Suppressor macrophage treated with lipopolysaccharide for 1 hour (primary cell): ENCODE measurements at places on chromosomes 6 and 20.
A peak's percentile ranks its signal among the peaks of the same experiment; 100 is the strongest.

- no peak for DNase-seq
Measured at GRCh38 chr6:161949531-161949930, 675.7 kb upstream of the AGPAT4 start.

DNA sequence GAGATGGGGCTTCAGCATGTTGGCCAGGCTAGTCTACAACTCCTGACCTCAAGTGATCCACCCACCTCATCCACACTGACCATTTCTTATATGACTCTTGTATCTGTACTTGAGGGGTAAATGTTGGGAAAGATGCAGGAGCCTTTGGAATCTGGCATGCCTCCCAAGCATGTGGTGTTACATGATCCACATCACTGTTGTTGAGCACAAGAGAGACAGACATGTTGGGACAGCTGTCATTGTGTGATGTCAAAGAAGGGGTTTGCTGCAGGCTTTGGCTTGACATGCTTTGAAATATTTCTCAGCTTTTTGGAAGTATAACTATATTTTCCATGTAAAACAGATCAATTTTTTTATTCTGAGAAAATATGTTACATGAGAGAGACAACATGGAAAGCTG is 139.9 kb downstream of the MOXD1 start:
- no peak for DNase-seq

DNA sequence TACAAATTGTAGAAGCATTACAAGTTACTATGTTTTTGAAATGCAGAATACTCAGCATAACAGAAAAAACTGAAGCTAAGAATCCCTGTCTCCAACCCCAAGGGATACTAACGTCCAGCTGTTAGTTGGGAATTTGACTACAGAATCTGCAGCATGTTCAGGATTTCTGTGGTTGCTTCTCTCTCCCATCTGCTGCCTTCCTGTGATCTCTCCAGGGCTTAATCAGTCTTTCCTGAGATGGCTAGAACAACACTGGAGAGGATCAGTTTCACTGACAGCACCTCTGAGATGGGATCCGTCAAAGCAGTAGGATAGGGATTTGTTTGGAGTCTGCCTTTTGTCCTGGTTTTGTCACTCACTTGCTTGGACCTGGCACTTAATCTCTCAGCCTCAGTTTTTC is 73.3 kb upstream of the NUP153 start:
- no peak for DNase-seq

- peak; percentile 85 for DNase-seq
Measured at GRCh38 chr6:21987501-21987957, 309.3 kb downstream of the PRL start.

DNA sequence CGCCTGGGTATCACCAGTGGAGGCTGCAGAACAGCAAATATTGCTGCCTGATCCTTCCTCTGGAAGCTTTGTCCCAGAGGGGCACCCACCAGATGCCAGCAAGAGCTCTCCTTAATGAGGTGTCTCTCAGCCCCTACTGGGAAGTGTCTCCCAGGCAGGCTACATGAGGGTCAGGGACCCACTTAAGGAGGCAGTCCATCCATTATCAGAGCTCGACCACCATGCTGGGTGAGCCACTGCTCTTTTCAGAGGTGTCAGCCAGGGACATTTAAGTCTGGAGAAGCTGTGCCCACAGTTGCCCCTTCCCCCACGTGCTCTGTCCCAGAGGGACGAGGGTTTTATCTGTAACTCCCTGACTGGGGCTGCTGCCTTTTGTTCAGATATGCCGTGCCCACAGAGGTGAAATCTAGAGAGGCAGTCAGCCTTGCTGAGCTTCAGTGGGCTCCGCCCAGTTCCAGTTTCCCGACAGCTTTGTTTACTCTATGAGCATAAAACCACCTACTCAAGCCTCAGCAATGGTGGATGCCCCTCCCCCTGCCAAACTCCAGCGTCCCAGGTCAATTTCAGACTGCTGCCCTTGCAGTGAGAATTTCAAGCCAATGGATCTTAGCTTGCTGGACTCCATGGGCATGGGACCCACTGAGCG is 25.9 kb upstream of the AIG1 start:
- no peak for DNase-seq

- peak; percentile 96 for DNase-seq
Measured at GRCh38 chr20:48823960-48824498, 3.8 kb downstream of the PREX1 start.

DNA sequence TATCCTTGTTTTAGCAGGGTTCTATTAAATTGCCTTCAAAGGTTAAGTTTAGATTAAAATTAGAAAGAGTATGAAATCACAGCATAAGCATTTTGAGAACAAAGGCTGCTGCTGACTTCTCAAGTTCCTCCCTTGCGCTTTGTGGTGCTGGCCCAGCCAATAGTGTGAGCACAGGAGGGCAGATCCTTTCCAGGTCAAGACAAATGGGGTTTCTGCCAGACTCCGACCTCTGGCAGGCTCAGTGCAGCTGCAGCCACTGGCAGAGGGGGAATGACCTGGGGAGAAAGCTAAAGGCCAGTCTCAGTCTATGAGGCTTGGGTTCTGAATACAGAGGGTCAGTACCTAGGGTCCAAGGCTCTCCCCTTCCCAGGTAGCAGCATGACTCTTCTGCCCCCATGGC is 27.0 kb downstream of the CLIC5 start:
- DNase-seq, result no peak

- DNase-seq, result peak; percentile 38
Measured at GRCh38 chr6:25889877-25890853, 16.1 kb upstream of the SLC17A3 start.

DNA sequence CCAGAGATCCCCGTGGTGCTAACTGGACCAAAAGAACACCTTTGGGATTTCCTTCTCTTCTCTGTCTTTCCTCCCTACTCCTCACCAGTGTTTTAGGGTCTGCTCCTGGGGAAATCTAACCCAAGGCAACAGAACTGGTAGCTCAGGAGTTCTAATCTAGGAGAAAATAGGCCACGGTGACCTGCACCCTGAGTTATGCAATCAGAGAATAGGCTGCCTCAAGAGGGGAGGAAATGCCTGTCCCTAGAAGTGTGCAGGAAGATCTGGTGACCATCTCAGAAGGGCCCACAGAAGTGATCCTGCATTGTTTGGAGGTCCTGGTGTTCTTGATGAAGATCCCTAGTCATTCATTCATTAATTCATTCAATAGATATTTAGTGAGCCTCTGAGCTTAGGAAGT is 3.4 kb downstream of the ETV7 start:
- DNase-seq, result no peak

GRCh38 chr6:41779788-41780550 is at the start of gene FRS3:
Gene FRS3, minus strand, starts transcription at chr6:41779900. Its CDS starts 2,913 bp downstream, at chr6:41776987.
- DNase-seq, result peak; percentile 99

GRCh38 chr6:156423829-156424228 is 353.3 kb upstream of the ARID1B start:
- no peak for DNase-seq

DNA sequence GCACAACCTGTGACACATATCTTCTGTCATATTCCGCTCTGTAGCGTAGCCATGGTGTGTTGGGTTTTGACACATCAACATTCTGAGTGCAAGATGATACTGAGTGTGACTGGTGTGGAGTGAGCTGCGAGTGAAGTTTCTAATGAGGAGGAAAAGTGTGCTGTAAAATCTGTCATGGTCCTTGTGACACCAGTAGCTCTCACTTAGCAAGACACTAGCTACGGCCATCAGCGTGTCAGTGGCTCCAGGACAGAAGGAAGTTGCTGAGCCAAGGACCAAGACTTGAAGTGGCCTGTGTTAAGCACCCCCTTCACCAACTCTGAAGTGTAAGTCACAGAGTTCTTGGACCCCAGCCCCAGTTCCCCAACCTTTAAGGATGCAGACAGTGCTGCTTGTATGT is 72.1 kb downstream of the TSHZ2 start:
- no peak for DNase-seq

GRCh38 chr6:125655511-125655910 is 93.9 kb upstream of the HEY2 start:
- no peak for DNase-seq

GRCh38 chr20:49381558-49382493 is 100.6 kb downstream of the KCNB1 start:
- DNase-seq, result no peak

GRCh38 chr6:14781772-14782525 is 463.9 kb upstream of the JARID2 start:
- peak; percentile 40 for DNase-seq

DNA sequence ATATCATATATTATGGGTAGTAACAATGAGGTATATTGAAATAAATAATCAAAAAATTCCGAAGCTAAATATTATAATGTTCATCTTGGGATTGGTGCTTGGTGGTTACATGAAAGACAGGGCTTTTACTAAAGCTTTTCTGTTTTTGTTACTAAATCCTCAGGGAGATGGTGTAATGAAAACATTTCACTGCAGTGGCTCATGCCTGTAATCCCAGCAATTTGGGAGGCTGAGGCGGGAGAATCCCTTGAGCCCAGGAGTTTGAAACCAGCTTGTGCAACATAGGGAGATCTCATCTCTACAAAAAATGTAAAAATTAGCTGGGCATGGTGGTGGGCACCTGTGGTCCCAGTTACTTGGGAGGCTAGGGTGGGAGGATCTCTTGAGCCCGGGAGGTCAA is 42.9 kb downstream of the AFG1L start:
- DNase-seq, result no peak

DNA sequence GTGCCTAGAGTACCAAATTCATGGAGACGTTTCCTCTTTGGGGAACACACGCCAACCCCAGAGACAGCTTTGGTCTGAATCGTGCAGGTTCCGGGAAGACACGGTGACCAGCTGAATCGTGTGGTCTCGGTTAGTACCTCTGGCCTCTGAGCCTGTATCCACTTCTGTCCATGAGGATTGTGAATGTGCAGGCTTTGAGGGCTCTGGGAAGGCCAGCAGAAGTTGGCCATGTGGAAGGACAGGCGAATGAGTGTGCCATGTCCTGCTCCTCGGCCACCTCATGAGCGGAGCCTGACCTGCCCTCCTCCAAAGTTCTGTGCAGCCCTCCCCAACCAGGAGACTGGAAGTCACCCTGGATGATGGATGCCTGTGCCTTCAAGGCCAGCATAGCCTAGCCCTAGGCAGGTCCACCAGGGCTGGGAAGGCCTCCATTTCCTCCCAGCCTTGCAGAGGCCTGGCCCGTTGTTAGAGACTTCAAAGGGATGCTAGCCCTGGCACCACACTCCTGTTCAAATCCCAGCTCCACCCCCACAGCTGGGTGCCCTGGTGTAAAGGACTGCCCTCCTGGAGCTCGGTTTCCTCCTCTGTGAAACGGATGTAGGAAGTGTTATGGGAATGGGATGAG is 1.7 kb upstream of the TMEM74B start:
- no peak for DNase-seq

DNA sequence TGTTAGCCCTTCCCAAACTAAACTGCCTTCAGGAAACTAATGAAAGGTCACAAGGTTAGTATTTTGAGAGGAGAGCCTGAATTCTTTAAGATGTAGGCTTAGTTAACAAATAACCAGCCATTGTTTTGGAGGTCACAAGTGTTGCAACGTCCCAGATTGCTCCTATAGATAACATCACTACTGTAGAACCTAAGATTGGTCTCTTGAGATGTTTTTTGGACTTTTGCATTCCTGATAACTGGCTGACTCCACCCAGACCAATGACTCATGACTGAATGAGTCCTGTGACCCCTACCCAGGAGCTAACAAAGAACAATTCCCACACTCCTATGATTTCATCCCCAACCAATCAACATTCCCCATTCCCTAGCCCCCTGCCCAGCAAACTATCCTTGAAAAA is 178.8 kb downstream of the SCP2D1 start:
- no peak for DNase-seq

DNA sequence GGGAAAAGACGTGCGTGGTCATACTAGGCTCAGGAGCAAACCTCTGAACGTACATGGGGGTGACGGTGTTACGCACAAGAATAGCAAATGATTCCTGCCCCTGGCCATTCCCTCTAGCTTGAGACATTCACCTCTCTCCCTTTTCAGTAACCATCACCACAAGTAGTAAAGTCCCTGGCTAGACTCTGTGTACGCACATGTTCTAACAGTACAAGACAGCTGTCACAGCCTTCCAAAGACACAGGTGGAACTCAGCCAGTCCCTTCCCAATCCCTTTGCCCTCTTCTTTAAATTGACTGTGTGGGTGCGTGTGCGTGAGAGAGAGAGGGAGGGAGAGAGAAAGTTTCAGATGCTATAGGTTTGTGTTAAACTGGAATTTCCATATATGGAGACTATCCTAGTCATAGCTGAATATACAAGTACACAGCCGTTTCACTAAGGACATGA is 67.3 kb downstream of the LY86 start:
- DNase-seq, result no peak

DNA sequence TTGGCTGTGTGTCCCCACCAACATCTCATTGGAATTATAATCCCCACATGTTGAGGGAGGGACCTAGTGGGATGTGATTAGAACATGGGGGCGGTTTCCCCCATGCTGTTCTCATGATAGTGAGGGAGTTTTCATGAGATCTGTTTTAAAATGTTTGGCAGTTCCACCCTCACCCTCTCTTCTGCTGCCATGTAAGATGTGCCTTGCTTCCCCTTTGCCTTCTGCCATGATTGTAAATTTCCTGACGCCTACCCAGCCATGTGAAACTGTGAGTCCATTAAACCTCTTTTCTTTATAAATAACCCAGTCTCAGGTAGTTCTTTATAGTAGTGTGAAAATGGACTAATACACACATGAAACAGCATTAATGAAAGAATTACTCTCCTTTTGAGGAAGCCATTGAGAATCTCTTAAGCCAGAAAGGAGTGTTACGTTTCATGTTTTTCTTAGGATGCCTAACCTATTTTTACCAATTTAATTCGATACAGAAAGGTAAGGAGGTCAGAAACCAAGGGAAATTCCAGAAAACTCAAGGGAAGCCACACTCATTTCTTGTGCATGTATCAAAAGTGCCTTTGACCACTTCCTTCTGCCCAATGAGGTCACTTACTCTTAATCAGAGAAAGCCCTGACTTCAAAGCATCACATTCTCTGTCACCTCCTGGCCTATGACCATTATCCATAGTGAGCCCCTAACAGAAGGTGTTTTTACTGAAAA is 24.7 kb upstream of the HINT3 start:
- DNase-seq, result no peak

DNA sequence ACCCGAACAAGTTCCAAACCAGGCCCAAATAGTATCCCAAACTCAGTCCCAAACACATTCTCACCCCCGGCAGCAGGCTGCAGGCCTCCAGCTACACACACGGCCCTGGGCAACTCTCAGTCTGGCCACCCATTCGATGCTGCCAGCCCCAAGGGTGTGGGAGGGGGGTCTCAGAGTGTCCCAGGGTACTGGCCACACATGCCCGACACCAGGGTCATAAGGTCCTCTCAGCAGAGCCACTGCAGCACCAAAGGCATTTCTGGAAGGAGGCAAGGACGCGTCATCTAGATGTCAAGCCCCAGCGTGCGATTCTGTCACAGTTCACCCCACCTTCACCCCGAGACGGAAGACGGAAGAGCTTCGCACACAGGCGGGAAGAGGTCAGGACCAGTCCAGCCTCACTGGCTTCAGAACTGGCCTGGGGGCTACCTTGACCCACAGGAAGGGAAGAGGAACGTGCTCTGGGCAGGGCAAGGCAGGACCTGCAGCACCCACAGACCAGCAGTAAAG is 9.5 kb downstream of the MYL9 start:
- DNase-seq, result no peak

DNA sequence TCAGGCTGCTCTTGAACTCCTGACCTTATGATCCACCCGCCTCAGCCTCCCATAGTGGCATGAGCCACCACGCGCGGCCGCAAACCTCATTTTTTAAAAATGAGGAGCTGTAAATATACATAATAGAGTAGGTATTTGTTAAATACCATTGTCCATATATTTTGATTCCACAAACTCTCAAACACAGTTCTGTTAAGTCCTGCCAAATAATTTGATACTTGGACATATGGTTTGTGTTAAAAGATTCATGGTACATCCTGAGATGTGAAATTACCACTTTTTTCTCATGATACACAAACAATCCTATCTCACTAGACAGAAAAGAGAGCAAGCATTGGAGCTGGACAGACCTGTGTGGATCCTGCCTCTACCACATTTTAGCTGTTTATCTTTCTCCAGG is 334.1 kb upstream of the KCNQ5 start:
- no peak for DNase-seq
